ENCODE measurements at places on chromosomes 3 and 15.

GRCh38 chr3:121918779-121919483 is 24.7 kb downstream of the SLC15A2 start:
- DNase-seq: no peak

DNA sequence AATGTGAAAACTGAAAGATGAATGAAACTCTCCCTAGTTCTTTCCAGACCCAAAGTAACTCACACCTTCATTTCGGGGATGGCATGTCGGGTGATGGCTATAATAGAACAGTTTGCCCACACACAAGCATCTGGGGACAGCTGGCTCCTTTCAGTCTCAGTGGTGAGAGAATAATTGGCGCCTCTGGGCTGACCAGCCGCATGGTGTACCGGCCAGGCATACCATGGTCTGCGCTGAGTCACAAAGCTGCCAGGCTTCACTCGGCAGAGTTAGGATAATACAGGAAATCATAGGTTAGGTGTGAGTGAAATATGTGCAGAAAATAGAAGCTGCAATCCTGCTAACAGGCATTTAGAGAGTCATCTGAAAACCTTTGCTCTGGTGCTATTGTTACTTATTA is 80.4 kb upstream of the IGF1R start:
- DNase-seq: no peak

DNA sequence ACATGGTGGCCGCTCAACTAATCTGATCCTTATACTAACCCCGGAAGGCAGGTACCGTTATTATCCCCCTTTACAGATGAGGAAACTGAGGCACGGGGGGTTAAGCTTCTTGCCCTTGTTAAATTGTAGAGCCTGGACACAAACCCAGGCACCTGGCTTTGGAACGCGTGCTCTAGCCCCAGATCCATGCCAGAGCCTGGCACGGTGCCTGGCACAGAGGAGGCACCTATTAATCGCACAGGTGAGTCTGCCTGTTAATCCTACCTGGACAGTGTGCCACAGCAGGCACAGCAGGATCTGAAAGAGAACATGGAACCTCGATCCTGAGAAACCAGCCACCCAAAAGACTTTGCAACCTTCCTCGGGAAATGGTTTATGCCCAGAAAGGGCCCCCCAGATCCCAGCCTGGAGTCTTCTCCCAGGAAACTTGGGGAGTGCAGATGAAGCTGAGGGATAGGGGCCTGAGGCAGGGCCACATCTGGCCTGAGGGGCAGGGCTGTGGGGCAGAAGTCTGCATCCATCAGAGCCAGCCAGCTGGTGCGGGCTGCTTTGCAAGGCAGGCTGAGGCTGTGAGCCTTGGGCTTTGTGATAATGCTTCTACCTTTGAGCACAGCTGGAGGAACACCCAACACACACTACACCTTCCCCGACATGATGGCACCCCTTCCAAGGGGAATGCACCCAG is 55.3 kb upstream of the SLC6A1 start:
- no peak for DNase-seq

GRCh38 chr3:50192689-50193141 is 1.3 kb downstream of the GNAT1 start:
- DNase-seq: peak; percentile 70

- DNase-seq: no peak
These were observed 136.0 kb upstream of the DAZL start for GRCh38 chr3:16741103-16741758.

DNA sequence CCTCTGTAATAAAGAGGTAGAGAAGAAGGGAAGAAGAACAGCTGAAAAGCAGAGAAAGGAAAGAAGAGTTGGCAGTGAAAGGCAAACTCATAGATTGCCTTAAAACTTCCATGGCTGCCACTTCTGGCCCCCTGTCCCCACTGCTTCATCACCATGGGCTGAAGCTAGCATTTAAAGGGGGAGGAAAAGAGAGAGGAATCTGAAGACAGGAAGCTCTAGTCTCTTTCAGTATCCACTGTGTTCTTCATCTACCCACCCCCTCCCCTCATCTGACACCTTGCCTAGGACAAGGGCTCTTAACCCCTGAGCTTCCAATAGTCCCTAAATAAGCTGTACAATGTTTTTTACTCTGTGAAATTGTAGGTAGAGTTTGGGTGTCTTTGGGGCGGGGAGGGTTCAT is 60.6 kb downstream of the ALCAM start:
- DNase-seq: no peak

DNA sequence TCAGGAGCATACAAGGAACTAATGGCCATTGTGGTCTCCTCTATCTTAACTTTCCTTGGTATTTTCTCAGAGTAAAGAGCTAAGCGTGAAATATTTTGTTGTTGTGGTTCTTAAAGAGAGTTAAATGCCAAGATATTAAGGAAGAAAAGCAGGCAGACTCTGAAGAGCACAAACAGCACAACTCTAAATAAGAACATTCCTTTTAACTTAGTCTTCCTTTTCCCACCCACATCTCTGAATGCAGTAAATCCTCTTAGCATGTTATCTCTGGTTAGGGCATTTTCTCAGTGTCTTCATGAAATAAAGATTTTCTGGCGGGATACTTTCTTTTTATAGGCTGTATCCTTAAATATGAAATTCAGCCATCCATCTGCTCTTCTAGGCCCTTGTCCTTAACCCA is 1.5 kb downstream of the GPR87 start:
- DNase-seq: no peak

DNA sequence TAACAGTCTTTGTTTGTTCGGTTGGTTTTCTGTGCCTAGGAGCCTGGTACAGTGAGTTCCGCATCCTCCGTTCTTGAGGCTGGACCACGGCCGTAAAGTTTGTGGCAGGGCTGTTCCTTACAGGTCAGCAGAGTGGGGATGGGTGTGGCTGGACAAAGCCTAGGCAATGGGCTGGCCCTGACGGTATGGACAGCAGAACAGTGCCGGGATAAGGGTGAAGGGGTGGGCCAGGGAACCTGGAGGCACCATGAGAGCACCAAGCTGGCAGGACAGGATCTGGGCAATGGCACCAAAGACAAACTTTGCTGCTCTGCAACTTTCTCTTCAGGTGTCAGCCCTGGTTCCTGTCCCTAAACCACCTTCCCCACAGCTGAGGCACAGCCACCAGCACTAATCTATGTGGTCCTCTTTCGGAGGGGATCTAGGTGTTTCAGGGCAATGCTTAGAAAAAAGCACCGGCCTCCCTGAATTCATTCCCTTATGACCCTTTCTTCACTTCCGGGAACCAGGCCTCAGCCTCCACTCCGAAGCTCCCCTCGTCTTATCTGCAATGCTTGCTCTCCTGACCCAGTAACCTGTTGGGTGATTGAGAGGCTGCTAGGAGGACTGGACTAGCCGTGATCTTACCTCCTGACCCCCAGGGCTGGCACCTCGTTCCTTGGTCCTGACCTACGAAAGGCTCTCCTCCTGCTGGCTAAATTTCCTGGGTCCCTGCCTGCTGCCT is 54.4 kb downstream of the KLHL6 start:
- no peak for DNase-seq

- no peak for DNase-seq
These were observed 67.4 kb downstream of the TCF12 start for GRCh38 chr15:56985856-56986255.

DNA sequence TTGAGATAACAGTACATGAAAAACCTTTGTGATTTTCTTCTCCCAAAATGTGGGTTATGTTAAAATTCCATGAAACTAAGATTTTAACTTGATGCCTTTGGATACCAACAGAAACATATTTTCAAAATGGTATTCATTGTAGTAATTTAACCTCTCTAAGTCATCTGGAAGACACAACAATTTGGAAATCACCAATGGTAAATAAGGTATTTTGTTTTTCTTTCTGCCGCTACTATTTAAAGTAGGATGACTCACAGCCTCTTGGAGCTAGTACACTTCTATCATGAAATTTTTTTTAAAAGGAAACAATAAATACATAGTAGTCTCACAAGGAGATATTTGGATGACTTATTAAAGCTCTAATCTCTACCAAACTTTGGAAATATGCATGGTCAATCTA is 291.6 kb upstream of the VEPH1 start:
- no peak for DNase-seq

GRCh38 chr3:111668888-111669488 is 73.8 kb upstream of the ZBED2 start:
- peak; percentile 55 for DNase-seq

GRCh38 chr15:55279746-55280351 is 9.8 kb downstream of the RAB27A start:
- DNase-seq: peak; percentile 77

DNA sequence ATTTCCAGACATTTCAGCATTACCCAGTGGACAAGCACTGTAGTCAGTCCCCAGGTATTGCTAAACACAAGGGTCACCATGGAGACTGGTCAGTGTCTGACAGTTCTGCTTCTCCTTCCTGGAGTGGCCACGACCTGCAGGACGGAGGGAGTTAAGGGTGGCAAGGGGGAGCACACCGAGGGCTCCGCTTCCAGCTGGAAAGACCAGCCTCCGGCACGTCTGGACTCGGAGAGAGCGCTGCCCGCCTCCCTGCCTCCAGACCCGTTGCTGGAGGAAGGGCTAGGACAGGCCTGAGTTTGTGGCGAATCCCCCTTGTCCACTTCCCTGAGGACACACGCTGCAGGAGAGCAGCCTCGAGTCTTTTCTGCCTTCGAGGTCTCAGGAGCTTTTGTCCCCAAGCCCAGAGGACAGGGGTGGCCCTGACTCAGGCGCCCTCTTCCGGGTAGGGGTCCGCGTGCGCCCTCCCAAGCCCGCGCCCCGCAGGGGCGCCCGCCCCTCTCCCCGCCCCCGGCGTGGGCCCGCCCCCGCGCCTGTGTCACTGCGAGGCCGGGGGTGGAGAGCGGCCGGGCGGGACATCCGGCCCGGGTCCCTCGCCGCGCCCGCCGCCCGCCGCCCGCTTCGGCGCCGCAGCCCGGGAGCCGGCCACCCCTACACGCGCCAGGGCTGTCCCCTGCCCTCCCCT is at the start of gene CHST14:
Gene CHST14, plus strand, starts transcription at position 562 of the 682 bp plus-strand sequence. CDS start 230 bp downstream, outside the sequence.
- peak; percentile 83 for DNase-seq

GRCh38 chr3:14146381-14147065 is 21.7 kb downstream of the TMEM43 start:
- no peak for DNase-seq

GRCh38 chr15:92159906-92160841 is 233.5 kb upstream of the ST8SIA2 start:
- no peak for DNase-seq

DNA sequence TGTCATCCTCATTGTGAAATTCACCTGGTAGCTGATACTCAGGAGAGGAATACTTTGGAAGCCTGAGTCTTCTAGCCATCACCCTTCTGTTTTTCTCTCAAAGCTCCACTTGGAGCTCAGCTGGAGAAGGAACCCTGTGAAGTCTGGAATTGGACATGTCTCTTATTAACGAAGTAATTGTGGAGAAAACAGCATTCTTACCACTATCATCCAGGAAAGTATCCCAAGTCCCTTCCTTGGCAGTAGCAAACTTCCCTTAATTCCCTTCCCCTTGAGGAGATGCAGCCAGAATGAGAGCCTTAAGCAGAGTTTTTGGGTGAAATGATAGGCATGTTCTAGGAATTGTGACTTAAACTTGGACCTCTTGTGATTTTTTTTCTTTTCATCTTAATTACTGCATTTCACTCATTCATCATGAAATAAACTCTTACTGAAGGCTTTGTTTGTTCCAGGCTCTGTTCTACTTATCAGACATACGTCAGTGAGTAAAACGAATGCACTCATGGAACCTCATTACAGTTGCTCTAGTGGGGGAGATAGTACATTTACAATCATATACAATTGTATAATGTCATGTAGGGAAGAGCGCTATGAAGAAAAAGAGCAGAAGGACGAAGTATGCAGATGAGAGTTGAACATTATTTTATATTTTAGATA is 30.5 kb upstream of the TCF12 start:
- no peak for DNase-seq

DNA sequence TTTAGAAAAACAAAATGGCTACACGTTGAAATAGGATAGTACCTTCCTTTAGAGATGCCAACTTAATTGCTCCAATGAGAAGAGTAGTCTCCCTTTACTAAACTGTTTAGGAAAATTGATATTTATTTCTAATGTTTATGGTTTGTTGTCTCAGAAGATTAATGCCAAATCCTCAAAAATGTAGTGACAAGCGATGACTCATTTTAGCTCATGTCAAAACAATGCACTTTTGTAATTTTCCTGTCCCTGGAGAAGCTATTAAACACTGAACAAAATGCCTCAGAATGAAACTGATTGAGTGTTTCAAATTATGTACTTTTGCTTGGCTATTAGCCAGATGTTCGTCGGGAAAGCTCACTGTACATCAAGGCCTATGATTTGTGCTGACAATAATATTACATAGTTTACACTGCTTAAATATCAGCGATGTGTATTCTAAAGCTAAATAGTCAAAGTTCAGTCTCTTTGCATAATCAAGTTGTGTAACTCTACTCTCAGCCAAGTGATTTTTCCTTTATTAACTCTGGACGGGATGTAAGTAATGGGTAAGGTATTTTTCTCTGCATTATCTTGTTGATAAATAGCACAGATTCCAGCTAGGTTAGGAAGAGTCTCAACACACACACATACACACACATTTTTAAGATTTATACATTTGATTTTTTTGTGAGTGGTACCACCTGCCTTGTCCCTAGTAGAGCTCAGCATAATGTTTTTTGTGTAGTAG is 83.7 kb downstream of the CMSS1 start:
- DNase-seq: peak; percentile 91

GRCh38 chr3:40504636-40505430 is 1.0 kb upstream of the ZNF620 start:
- DNase-seq: peak; percentile 5

- DNase-seq: no peak
These were observed 57.4 kb upstream of the TRAK1 start for GRCh38 chr3:42033741-42034140.

DNA sequence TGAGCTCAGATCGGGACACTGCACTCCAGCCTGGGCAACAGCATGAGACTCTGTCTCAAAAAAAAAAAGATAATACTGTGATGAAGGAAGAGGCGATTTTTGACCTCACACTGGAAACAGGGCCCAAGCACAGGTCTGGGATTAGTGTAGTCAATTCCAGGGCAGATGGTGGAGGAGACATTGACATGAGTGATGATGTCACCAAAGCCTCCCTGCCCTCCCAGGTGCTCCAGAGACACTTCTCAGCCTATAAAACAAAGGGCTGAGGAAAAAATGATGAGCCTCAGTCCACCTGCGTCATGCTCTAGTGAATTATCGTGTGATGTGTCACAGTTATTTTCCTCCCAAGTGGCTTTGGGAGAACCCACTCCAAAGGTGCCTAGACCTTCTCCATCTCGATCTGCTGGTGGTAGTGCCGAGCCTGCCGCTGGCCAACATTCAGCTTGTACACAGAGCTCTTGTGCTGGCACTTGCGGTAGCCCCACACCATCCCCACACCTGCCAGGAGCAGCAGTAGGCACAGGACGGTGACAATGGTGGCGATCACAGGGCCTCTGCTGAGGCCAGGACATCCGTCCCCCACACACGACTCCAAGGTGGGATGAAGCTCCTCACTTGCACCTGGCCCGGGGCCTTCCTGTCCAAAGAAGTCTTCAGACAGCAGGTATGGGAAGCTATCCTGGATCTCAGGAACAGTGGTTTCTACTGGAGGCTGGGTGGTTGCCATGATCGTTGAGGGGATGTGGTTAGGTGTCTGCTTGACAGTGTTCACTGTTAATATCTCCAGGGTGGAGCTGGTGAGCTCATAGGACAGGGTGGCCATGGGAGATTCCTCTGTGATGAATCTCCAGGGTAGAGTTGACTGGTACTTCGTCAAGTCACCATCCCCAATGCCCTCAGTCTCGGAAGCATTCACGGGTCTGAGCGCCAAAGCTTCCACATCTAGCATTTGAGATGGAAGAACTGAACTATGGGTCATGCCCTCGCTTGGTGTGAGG is 38.8 kb downstream of the CRTAP start:
- no peak for DNase-seq

- peak; percentile 72 for DNase-seq
These were observed 11.5 kb upstream of the TIMP4 start for GRCh38 chr3:12170207-12170606.
